ENCODE measurements at places on chromosomes 13 and 19. TPM values are rescaled to one million over a fixed set of nuclear protein-coding genes. Genes with fewer than 3 reads are reported as not detected.

ARRDC2 gene
- total RNA-seq = 5.1 TPM

SIPA1L3 gene
- total RNA-seq = 8.6 TPM

LIPE gene
- 9.2 TPM for total RNA-seq

NLRP4 gene
- under 0.01 TPM for total RNA-seq

ZNF8 gene
- 17.2 TPM for total RNA-seq

ACP5 gene
- total RNA-seq = 0.78 TPM

HSD17B14 gene
- 2.5 TPM for total RNA-seq

ZNF415 gene
- 24.3 TPM for total RNA-seq

SLITRK6 gene
- total RNA-seq = 1.6 TPM

ZNF99 gene
- 0.16 TPM for total RNA-seq

PLIN4 gene
- under 0.01 TPM for total RNA-seq

OR7A5 gene
- total RNA-seq = not detected

RASGRP4 gene
- 0.16 TPM for total RNA-seq

CYSLTR2 gene
- total RNA-seq = 1.1 TPM

MUC16 gene
- total RNA-seq = not detected

PSG3 gene
- total RNA-seq = not detected

GPR183 gene
- total RNA-seq = 3.1 TPM

ZNF296 gene
- total RNA-seq = not detected

ZNF57 gene
- total RNA-seq = 5.0 TPM

SERTM1 gene
- total RNA-seq = 3.7 TPM

MBOAT7 gene
- total RNA-seq = 19.2 TPM

PRRG2 gene
- total RNA-seq = 0.31 TPM

Measured in occipital lobe (tissue), 3 donors.